ENCODE measurements at places on chromosomes 2 and 18.
A peak's percentile ranks its signal among the peaks of the same experiment; 100 is the strongest.

- no peak for DNase-seq
Observed at GRCh38 chr2:16386431-16386830, 279.2 kb downstream of the CYRIA start.

GRCh38 chr2:131588152-131588873, 60.6 kb downstream of the CCDC74A start:
- DNase-seq, result no peak

DNA sequence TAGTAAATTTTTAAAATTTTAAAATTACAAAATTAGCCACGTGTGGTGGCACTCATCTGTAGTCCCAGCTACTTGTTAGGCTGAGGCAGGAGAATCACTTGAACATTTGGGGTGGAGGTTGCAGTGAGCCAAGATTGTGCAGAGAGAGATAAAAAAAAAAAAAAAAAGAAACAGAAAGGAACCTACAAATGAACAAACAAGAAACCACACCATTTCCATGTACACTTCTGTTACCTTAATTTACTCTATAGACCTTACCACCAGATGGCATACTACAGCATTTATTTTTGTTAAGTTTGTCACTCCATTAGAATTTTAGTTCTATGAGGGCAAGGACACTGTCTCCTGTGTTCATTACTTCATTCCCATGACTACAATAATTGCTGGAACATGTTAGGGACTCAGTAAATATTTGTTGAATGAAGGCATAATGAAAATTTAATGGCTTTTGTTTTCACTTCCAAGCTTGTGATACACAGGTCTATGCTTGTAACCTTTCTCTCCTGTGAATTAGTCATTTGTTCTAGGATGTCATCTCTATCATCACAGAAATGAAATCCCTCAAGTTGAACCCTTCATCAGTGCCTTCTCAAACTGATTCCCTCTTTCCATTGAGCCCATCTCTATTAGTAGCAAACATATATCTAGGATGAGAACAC, 76.0 kb downstream of the ARHGAP15 start:
- DNase-seq, result peak; percentile 39

DNA sequence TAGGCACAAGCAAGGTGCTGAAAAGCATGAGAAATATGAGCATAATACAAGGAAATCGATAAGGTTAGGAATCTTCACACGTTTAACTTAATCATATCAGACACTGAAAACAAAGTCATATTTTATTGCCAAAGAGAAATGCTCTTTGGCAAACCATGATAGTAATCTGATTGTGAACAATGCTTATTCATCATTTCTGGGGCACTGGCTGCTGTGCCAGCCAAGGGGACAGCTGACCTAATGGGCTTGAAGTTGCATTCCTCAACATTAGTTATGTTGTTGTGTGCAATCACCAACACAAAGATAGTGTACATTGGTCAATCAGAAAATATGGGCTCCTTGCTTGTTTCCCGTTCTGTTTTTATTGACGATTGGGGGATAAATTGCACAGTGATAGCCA, 83.5 kb downstream of the DPP10 start:
- no peak for DNase-seq

- no peak for DNase-seq
Observed at GRCh38 chr2:197496695-197497094, 2.9 kb downstream of the HSPD1 start.

DNA sequence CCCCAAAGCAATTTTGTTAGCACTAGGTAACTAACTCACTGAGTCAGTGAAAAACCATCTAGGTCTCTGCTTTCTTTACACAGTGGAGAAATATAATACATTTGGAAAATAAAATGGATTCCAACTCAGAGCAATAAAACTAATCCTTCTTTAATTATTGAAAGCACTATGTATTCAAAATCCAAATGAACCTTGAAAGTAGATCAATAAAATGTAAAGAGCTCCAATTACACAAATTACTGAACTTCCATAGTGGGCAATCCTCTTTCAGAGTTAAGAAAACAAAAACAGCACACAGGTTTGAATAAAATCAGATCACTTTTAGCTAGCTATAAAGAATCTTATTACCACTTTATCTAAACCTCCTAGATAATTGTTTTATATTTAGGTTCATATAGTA, 208.1 kb downstream of the NR4A2 start:
- no peak for DNase-seq

GRCh38 chr2:181752301-181752700, 72.0 kb upstream of the NEUROD1 start:
- DNase-seq, result no peak

DNA sequence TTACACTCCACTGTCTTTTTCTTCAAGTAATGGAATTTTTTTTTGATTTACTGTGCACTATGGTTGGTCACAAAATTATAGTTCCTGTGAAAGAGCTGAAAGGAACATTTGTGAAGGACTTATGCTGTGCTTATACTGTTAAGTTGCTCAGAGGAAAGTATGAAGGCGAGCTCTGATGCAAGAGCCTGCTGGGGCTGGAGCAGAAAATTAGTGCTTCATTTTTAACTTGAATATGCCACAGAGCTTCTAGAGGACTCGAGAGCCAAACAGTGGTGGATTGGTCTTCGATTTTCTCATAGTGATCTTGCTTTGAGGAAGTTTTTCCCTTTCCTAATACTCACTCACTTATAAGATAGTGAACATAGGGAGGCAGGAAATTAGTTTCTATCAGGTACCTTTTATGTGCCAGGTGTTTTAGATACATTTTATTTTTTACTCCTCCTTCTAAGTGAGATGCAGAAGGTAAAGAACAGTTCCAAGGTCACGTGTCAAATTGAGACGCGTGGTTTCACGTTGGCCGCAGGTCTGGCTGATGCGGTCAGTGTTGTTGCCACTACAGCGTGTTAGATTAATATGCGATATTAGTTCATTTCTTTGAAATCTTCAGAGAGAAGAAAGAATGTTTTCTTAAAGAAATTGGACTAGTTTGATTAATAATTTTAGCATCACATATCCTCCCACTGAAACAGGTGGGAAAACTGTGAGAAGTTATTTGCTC, 20.2 kb downstream of the GATA6 start:
- DNase-seq, result no peak

- DNase-seq, result no peak
Observed at GRCh38 chr2:144713410-144713809, 193.5 kb upstream of the ZEB2 start.

- no peak for DNase-seq
Observed at GRCh38 chr2:207131594-207131993, 34.2 kb downstream of the KLF7 start.

DNA sequence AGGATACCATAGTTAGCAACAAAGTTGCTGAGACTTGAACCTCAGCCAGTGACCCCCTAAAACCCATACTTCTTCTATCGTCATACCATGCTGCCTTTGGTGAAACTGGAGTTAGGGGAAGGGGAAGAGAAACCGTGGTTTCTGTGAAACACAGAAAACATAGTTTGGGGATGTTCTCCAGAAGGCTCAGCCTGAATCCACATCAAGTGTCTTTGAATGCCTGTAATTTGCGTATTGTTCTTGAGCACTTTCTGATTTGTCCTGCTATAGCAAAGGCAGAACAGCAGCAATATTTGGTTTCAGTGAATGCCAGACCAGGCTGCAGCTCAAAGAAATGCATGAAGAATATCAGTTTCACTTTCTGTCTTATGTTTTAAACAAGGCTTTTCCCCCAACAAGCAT, 258.7 kb downstream of the TTC32 start:
- no peak for DNase-seq

DNA sequence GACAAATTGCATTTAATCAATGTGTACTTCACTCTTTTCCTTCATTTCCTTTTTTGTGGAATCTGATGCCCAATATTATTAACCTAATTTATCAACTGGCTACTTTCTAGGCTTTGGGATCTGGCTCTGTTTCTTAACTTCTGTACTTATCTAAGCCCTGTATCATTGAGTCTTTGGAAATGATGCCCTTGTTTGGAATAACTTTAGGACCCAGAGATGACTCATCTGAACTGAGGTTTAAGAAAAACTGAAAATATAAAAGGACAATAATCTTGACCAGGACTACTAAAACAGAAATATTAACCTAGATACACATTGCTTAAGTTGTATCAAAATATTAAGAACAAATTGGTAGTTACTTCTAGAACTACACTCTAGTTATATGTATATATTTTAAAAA, 600.8 kb downstream of the CPS1 start:
- DNase-seq, result no peak

DNA sequence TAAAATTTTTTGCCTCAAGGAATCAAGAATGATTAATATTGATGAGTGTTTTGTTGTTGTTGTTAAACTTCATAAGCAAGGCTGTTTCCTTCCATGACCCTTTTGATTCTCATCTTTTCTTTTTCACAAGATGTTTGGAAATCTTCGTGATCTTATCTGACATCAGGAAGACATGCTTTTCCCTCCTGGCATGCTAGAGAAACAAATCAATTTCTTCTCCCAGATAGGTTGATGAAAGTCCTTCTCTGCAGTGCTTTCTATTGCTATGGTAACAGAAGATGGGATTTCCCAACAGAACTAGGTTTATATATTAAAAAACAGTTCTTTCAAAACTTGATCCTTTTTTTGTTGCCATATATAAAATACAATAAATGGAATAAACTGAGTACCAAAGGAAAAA, 85.2 kb downstream of the EML6 start:
- no peak for DNase-seq

DNA sequence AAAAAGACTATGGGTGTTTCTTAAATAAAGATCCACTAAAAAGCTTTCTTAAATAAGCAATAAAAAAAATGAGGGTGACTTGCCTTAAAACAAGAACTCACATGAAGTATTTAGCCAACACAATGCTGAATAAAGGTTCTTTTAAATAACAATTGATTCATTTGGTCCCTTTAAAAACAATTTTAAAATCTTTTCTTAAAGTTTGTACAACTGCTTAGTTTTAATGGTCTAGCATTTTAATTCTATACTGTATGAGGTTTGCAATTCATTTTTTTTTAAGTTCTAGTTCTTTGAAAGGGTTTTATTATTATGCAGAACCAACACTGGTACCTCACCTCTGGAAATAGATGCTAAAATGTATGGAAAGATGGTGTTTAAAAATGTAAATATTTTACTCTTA, 1017.5 kb downstream of the LRP1B start:
- no peak for DNase-seq

DNA sequence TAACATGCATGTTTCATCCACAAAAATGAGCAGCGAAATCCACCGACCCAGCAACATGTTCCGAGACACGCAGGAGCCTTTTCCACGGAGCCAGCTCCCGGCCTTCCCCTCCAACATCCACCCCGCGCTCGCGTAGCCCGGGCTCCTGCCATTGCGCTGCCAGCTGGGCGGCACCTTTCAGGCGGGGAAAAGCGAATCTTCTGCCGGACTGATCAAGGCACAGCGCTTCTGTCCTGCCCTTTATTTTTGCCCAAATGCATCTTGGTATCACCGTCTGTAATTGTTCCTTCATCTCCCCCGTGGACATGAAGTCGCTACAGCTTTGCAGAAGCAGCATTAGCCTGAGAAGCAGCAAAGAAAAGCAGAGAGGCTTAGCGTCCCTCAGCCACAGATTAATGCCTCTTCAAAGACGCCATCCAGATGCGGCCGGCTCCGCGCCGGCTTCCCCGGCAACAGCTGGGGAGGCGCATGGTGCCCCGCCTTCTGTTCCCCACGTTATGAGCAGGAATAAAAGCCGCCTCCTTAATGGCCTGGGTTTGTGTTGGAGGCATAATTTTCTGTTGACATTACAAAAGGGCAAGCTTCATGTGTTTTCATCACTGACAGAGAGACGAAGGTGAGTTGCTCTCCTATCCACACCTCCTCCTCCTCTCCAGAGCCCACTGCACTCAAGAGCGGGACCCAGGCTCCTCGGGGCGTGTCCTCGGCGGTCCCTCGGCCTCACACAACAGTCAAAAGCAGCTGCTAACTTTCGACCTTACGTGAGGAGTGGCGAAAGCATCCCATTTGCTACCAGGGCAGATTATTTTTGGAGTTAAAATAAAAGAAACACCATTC, 122.1 kb upstream of the SALL3 start:
- DNase-seq, result no peak

- DNase-seq, result no peak
Observed at GRCh38 chr2:2021995-2022394, 277.7 kb upstream of the PXDN start.

GRCh38 chr2:45942237-45942738, 290.8 kb downstream of the PRKCE start:
- no peak for DNase-seq

- no peak for DNase-seq
Observed at GRCh38 chr2:96402591-96402990, 67.0 kb downstream of the NCAPH start.

DNA sequence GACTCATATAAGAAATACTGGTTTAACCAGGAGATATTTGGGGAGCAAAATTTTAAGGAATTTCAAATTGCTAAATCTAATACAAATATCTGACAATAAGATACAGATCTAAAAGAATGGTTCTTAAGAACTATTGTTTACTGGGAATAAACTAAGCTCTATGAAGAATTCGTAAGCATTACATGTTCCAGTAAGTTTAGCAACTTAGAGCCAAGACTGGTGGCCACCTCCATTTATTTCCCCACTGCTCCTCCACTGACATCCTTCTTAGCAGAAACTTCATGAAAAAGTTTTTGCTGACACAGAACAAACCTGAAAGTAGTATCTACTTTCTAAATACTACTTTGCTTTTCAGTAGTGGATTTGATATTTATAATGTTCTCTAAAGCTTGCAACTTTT, 83.0 kb downstream of the ACSL3 start:
- peak; percentile 15 for DNase-seq

DNA sequence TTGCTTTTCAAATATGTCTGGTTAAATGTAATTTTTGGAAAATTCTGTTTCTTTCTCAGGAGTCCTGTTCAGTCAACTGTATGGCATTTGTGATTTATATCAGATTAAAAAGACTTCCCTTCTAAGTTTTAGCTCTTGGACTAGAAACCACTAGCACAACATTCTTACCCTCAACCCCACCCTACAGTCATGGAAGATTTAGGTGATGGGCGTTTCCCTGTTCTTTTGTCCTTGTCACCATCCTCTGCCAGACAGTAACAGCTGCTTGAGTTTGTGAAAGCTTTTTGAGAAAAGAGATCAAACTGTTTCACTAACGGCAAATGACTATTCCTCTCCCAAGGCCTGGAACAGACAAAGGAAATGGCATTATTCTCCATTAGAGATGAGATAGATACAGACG, 31.8 kb downstream of the SERPINB5 start:
- DNase-seq, result no peak

DNA sequence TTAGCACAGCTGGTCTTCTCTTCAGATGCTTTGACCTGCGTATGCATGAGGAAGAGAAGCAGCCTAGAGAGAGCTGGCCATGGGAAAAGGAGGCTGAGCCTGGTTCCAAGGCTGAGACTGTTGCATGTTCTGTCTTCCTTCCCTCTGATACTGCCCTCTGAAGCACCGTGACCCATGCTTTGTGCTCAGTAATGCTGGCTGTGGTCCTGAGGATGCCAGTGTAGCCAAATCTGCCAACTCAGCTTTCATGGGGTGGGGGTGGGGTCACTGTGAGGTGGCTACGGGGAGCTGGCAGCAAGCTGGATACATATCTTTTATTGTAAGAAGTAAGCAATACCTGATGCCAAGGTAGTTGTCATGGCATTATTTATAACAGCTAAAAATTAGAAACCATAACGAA, 41.5 kb downstream of the EPAS1 start:
- DNase-seq, result no peak

Measured in activated CD4-positive, alpha-beta T cell treated with anti-CD3 and anti-CD28 coated beads, Interleukin-2, Interleukin-6, amounts not matched to agents 100 ng/mL and 50 ng/mL, durations not matched to agents 16 hours and 8 hours (primary cell).